Neural progenitor cell (in vitro differentiated cells): ENCODE measurements at places on chromosomes 12 and 14.

- DNase-seq, result peak; percentile 47
These were observed 5.6 kb upstream of the ADGRD1 start for GRCh38 chr12:130948136-130948535.

DNA sequence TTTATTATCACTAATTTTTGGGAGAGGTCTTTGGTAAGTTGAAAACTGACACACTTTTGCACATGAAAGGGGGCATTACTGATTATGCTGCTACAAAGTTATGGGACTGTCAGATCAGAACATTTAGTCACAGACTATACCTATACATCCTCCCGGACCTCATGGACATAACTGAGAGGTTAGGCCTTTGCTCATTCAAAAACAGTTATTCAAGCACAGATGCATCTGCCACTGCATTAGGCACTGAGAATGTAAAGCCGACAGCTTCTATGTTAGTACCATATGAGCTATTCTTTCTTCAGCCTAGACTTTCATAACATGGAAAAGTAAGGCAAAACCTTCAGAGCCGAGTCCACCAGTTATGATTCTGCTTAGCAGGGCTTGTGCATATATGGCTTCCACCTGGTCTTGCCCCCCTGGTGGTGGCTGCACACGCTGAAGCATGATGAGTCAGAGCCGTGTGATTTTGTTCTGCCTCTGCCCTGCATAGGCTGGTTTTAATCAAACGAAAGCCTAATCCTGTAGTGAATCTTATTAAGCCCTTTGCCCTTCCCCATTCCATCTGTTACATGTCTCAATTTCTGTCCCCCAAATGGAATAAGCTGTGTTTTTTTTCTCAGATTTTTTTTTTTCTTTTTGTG, 21.8 kb upstream of the RNU6-8 start:
- peak; percentile 47 for DNase-seq

GRCh38 chr12:124536641-124537040, 30.8 kb downstream of the NCOR2 start:
- DNase-seq, result no peak

DNA sequence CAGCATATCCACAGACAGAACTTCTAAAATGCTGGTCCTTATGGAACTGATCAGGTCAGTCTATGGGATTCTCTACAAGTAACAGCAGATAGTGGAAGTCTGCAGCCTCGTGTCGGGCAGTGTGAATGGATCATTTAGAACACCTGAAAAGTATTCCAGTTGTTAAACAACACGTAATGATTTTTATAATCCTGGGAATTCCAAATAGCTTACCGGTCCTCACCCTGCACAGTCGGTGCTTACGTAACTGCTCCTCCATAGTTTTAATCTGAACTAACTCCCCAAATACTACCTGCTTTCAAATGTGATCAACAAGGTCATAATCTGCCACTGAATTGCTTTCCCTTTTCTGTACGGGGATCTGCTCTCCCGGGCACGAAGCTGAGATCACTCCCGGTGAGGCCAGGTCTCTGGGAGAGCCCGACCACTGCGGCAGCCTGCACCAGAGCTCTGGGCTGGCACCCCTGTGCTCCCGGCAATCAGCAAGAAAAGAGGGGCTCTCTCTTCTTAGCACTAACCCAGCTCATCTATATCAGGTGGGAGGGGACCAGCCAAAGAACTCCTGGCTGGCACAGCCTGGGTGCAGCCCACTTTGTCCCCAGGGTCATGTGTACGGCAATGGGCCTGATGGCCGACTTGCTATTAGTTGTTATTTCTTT, 157.0 kb downstream of the FOXN3 start:
- DNase-seq, result no peak
